Activated CD4-positive, alpha-beta T cell treated with anti-CD3 and anti-CD28 coated beads, Interleukin-2, amount 10 ng/mL, durations not matched to agents 7 days and 5 days (primary cell): ENCODE measurements at places on chromosomes 12 and 14.

DNA sequence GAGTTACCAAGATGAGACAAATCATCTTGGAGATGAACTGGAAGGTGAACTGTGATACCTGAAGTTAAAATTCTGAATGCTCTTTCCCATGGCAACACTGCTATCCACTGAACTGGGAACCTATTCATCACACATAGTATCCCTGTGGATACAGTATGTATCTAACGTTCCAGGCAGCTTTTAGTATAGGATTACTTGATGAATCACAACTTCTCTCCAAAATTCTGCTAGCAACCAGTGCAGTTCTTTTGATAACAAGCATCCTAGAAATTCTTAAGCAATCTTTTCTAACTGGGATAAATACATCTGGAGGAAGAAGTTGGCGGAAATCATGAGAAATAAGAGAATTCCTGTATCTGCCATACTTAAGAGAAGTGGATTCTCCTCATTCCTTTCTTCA, 66.4 kb downstream of the PAWR start:
- no peak for DNase-seq

- no peak for DNase-seq
These were observed 54.9 kb downstream of the HECTD4 start for GRCh38 chr12:112327209-112327938.

- DNase-seq: no peak
These were observed 264.0 kb upstream of the PRICKLE1 start for GRCh38 chr12:42853370-42854140.

DNA sequence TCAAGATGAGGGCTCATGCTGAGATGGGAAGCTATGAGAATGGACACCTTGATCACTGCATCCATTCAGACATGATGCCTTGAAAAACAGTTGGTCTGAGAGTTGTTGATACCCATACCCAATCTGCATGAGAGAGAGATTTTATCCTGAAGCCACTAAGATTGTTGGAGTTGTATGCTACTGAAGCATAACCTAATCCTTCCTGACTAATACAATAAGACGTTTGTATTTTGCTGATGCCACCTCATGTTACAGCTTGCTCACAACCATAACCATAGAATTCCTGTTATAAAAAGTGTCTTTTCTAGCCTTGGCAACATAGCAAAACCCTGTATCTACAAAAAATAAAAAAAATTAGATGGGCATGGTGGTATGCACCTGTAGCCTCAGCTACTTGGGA, 12.7 kb upstream of the SERPINA1 start:
- DNase-seq: no peak

- no peak for DNase-seq
These were observed 59.4 kb downstream of the BCL11B start for GRCh38 chr14:99212646-99213045.

GRCh38 chr12:15344561-15344960, 22.3 kb downstream of the PTPRO start:
- DNase-seq: no peak

- no peak for DNase-seq
These were observed 5.2 kb downstream of the OTUB2 start for GRCh38 chr14:94031161-94031882.

GRCh38 chr12:20455001-20455706, 86.8 kb downstream of the PDE3A start:
- no peak for DNase-seq

- no peak for DNase-seq
These were observed 36.4 kb downstream of the NFKBIA start for GRCh38 chr14:35368139-35368460.

DNA sequence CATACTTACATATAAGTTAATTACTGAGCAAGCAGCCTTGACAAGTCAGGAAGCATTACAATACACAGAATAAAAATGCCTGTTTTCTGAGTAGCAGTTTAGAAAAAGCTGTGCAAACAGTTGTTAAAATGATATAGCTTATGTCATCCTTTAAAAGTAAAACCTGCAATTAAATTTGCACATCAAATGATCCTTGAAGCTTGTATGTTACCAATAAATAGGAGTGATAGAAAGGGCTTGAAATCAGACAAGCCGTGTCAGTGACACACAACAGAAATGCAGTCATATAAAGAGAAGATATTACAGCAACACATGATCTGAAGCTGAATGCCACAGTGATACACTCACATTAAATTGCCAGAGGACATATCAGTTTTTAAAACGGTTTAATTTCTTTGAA, 70.0 kb downstream of the EPS8 start:
- DNase-seq: no peak
